Stimulated activated CD4-positive, alpha-beta T cell treated with anti-CD3 and anti-CD28 coated beads, Interleukin-4, amount 100 ng/mL, for 24 hours (primary cell): ENCODE measurements at places on chromosomes 13 and 19.

DNA sequence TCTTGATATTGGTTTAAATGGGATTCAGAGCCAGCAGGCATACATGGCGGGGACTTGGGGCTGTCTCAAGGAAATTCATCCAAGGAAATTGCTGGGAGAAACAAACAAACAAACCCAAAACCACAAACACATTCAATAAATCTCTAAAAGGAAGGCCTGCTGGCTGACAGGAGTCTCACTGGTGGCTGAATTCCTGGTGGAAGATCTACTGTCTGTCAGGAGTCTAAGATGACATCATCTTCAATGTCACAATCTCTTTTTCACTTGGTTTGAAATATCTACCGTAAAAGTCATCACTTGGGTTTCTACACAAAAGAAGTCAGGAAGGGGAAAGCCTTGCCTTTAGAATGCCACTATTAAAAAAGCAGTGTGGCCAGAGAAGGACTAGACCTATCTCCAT lies 87.9 kb downstream of the KLF5 start:
- no peak for DNase-seq

DNA sequence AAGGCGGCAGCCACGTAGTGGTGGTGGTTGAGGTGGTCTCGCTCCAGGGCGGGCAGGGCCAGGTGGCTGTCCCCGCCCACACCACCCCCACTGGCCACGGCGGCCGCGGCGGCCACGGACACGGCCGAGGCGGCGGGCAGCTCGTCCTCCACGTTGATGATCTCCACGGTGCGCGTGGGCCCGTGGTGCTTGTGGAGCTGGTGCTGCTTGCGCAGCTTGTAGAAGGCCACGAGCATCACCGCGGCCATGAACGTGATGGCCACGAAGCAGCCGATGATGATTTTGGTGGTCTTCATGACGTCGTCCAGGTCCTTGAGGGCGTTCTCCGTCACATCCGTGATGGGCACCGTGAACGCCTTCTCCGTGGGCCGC lies 4.0 kb upstream of the ASPDH start:
- no peak for DNase-seq

GRCh38 chr13:97239306-97239705 lies 17.2 kb downstream of the MBNL2 start:
- no peak for DNase-seq

GRCh38 chr19:41226053-41226873 lies 7.2 kb downstream of the AXL start:
- DNase-seq = peak; percentile 39

DNA sequence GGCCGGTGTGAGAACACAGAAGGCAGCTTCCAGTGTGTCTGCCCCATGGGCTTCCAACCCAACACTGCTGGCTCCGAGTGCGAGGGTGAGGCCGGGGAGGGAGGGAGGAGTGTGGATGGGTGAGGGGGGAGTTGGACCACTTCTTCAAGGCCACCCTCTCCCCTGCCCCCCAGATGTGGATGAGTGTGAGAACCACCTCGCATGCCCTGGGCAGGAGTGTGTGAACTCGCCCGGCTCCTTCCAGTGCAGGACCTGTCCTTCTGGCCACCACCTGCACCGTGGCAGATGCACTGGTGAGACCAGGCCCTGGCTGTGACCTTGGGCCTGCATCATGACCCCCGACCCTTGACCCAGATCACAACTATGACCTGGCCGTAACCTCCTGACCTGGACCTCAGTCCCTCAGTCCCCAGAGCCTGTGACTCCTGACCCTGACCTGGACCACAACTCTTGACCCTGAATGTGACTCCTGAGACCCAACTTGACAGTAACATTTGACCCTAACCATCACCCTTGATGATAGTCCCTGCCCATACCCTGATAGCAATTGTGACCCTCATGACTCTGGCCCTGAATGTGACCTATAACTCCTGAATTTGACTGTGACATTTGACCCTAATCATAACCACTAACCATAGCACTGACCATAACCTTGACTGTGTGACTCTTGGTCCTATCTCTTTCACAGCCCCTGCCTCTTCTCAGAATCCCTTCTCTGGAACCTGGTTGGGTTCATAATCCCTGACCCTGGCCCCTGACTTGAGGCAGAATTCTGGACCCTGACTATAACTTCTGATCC lies 10.9 kb downstream of the LTBP4 start:
- DNase-seq = no peak

DNA sequence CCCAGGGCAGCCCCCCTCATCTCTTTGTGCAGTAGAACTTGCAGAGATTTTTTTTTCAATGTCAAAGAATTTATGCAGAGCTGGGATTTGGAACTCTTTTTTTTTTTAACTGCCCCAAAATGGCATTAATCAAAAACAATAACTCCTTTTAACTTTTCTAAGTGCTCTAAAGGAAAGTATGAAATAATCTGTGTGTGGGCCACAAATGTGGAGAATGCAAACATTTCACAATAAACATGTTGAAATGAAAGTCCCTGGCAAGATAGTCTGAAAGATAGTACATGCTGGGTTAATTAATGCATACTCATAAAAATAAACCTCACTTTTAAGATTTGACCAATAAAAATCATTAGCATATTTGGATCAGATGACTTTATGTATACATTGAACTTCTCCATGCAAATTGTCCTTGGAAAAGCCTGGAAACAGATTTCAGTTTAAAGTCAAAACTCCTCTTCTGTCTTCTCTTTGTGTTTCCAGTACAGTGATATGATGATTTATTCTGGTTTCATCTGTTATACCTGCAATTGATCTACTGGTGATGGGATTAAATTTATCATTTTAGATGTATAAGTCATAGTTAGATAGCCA lies 30.5 kb upstream of the ZNF536 start:
- no peak for DNase-seq

- no peak for DNase-seq
Observed at GRCh38 chr13:49840675-49841074, 48.2 kb upstream of the KPNA3 start.

- DNase-seq = no peak
Observed at GRCh38 chr13:112974125-112974524, 5.1 kb downstream of the MCF2L start.

DNA sequence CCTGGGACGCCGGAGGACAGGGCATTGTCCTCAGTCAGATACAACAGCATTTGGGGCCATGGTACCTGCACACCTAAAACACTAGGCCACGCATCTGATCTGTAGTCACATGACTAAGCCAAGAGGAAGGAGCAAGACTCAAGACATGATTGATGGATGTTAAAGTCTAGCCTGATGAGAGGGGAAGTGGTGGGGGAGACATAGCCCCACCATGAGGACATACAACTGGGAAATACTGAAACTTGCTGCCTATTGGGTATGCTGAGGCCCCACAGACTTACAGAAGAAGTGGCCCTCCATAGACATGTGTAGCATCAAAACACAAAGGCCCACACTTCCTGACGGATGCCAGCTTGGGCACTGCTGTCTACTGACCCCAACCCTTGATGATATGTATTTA lies 1.4 kb upstream of the ICAM4 start:
- no peak for DNase-seq

DNA sequence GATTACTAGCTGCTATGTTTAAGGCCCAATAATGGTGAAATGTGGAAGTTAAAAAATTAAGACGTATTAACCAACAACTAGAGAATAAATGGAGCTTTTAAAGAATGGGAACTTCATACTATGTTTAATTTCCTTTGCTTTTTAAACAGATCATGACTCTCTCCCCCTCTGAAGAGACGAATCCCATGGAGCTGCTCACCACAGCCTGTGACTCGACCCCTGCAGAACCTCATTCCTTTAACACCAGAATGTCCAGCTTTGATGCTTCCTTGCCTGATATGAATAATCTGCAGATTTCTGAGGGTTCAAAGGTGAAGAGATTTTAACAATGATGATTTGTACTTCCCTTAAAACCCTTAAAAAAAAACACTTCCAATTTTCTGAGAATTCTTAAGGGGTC lies 53.0 kb downstream of the ZAR1L start:
- DNase-seq = no peak

DNA sequence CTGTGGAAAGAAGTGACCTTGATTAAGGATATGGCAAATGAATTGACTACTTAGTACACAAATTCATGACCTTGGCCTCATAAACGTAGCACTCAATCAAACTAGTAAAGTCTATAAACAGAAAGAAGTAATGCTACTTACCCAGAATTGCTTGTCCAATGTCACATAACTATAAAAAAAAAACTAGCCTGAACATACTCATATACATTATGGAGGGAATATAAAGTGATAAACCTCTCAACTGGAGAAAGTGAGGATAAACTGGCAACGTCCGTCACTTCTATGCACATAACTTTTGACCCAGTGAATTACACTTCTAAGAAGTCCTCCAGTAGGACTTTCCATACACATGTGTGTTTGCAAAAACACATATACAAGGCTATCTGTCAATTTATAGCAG lies 7.7 kb upstream of the SERP2 start:
- no peak for DNase-seq

- DNase-seq = no peak
Observed at GRCh38 chr19:16654627-16655026, 5.3 kb downstream of the SMIM7 start.

DNA sequence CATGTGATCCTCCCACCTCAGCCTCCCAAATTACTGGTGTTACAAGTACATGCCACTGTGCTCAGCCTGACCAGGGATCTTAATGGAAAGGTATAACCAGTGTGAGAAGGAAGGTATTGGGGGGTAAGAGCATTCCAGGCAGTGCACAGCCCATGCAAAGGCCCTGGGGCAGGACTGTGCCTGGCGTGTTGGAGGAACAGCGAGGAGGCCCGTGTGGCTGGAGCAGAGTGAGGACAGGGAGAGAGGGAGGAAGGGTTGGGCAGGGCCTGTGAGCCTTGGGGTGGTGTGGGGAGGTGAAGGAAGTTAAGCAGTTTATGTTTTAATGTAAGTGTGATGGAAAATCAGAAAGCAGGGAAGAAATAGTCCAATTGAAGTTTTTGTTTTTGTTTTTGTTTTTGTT lies 1.6 kb downstream of the TMIGD2 start:
- DNase-seq = no peak

- DNase-seq = no peak
Observed at GRCh38 chr19:14413693-14414181, 5.4 kb downstream of the DDX39A start.
